NCI-H510A (cell line): ENCODE measurements at places on chromosomes 7 and 10.

DNA sequence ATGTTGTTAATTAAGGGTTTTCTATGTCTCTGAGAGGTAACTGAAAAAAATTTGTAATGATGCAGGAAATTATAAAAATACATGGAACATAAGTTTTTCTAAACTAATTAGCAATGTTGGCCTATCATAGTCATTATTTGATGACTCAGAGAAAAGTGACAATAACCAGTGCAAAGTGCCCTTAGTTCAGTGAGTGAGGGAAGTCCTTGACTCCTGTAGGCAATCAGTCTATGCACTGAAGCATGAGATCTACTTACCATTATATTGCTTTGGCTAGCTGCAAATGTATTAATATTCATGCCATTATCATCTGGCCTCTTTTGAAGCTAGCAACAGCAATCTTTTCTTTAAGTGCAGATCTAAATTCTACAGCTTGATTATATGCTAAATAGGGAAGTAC, 40.6 kb downstream of the CCDC172 start:
- DNase-seq = no peak

DNA sequence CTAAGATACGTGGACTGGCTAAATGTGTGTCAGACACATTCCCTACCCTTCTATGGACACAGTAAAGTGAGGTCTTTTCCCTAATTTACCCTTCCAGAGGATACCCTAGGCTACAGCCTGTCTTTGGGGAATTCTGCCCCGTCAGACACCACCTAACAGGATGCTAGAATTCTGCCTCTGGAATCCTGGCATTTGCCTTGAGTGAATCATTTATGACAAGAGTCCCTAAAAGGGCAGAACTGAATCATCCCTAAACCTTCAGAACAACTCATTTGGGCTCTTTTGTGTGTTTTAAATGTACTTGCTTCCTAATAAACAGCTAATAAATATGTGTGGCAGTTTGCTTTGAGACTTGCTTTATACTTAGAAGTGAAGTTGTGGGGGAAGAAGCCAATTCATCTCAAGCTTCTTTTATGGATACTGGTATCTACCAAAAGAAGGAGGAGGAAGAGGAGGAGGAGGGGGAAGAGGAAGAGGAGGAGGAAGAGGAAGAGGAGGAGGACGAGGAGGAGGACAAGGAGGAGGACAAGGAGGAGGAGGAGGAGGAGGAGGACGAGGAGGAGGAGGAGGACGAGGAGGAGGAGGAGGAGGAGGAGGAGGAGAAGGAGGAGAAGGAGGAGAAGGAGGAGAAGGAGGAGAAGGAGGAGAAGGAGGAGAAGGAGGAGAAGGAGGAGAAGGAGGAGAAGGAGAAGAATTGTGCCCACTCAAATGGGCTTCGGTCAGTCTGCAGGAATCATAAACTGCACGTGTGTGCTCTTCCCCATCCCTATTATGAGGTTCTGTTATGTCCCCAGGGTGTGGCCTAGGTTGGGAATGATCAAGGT, 27.1 kb downstream of the PARP12 start:
- no peak for DNase-seq

GRCh38 chr7:140358412-140359051, 39.8 kb downstream of the SLC37A3 start:
- no peak for DNase-seq

- no peak for DNase-seq
Measured at GRCh38 chr10:102152545-102152890, 329 bp downstream of the NOLC1 start.

DNA sequence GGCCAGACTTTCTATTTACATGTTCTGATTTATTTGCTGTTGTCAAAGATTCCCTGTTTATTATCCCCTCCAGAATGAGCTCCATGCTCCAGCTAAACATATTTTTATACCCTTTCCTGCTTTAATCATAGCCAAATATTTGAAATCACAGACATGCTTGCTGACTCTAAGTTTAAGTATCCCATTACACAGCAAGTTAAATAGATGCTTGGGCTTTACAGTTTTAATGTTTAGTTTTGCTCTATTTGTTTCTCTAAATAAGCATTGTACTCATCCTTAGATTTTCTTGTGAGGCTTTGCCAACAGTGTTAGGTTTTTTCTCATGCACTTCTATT, 196.8 kb downstream of the TAX1BP1 start:
- DNase-seq = no peak

- DNase-seq = no peak
Measured at GRCh38 chr10:77022671-77023070, 614.9 kb downstream of the KCNMA1 start.
